ENCODE measurements at places on chromosomes 6 and 20.

DNA sequence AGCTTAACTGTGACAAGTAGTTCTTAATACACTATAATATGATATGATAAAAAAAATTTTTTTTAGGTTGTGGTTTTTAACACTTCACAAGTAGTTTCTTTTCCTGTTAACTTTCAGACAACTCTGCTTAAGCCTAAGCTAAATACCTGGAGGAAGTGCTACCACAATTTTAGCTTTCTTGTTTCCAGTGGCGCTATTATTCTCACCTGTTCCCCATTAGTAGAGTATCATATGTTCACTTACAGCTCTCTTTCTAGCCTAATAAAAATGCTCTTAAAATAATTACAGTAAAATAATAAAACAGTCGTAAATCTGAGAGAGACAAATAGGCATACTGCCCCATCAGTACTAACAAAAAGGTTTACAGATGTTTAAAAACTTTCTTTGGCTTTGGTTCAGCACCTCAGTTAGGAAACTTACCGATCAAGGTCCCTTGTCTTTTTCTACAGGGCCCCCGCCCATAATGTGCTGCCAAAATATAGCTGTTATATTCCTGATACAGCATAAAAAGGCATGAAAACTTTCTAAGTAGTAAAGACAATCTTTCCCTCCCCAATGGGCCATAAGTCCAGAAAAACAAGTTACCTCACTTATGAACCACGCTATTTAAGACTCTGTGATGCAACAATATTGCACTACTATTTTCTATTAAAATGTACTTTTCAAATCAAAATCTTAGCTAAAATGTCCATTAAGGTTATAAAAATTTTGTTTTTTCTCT, 57.9 kb downstream of the SESN1 start:
- no peak for DNase-seq

GRCh38 chr20:57259121-57259937, 7.1 kb downstream of the BMP7 start:
- DNase-seq = no peak

DNA sequence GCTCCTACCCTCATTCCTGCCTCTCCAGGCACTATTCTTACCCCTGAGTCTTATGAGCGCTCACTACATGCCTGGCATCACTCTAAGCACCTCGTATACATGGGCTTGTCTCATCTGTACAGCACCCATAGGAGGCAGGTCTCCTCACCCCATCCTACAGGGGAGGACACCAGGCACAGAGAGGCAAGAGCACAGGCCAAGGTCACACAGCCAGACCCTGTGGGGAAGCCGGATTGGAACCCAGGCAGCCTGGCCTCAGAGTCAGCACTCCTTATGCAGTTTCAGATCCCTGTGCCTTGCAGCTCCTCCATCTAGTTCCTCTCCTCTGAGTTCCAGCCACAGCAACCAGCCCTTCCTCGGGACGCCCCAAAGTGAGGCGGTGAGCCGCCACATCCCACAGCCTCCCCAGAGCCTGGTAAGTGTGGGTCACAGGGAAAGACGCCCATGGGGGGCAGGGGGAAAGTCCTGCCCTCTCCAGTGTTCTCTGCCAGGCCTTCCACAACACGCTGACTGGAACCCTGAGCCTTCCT, 103.3 kb downstream of the NFATC2 start:
- no peak for DNase-seq

DNA sequence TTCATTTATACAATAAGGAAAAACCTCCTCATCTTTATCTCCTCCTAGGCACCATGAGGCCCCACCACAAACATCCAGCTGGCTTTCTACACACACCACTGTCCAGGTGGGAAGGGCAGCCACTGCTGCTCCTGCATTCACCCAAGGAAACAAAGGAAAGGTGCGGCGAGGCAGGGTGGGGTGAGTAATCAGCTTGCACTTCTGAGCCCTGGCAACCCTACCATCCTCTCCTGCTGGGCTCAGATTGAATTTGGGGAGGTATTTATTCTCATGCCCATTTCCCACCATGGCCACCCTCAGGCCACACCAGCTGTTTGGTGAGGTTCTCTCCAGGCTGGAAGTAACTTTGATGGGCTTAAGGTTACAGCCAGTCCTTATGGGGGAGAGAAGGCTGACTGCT, 31.2 kb upstream of the SPDEF start:
- no peak for DNase-seq

GRCh38 chr6:18055714-18056382, 66.6 kb downstream of the NHLRC1 start:
- DNase-seq = no peak

DNA sequence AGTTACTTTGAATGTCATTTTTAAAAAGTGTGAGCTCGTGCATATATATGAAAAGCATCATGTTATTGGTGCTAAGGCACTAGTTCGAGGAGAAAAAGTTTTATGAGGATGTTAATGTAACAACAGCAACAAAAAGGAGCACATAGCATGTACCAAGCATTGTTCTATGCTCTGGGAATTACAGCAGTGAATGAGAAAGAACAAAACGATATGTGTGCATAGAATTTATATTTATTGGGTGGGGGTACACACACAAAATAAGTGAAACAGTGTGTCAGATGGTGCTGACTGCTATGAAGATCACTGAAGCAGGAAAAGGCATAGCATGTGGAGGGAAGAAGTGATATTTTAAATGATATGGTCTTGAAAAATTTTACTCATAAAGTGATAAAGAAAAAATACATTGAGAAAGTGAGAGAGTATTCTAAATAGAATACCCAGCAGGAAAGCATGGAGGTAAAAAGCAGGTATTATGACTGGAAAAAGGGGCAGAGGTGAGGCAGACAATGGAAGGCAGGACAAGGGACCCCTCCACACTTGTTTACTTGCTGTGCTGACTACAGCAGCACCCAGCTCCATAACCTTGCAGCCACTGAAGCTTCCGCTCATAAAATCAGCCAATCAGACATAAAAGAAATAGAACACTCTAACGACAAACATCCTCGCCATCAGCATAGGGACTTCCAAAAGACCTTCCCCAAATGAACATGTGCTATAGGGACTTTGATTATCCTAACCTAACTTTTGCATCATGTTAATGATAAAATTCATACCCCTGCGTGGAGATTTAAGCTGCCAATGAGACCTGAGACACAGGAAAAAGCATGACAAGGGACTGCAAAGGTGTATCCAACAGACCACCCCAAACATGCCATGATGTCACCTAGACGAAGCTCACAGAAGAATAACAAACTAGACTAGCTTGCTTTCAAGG, 119.9 kb downstream of the HFE start:
- DNase-seq = no peak

GRCh38 chr6:31462964-31463870, 34.7 kb upstream of the MICB start:
- DNase-seq = peak; percentile 84

- no peak for DNase-seq
Observed at GRCh38 chr20:48959899-48960550, 38.5 kb downstream of the ARFGEF2 start.

GRCh38 chr6:167697316-167697715, 129.4 kb upstream of the AFDN start:
- no peak for DNase-seq
